Tibial nerve (tissue), 4 donors: ENCODE measurements at places on chromosomes 1 and 21. TPM values are rescaled to one million over a fixed set of nuclear protein-coding genes. Genes with fewer than 3 reads are reported as not detected.

GRCh38 chr1:109357616-109358015, 40.1 kb downstream of the SORT1 start:
- no peaks in the 10 kb centered on the region for H3K36me3 ChIP-seq
- DNase-seq: no peak

- H3K4me1 ChIP-seq: peaks cover 18% of the 10 kb centered on the region
- H3K4me3 ChIP-seq: no peak overlapping the region
- H3K27me3 ChIP-seq: peaks cover 55% of the 10 kb centered on the region
- no peak for DNase-seq
- H3K36me3 ChIP-seq: no peaks in the 10 kb centered on the region
- H3K27ac ChIP-seq: no peak overlapping the region
Measured at GRCh38 chr1:19044471-19044870, 88.0 kb upstream of the IFFO2 start.

GRCh38 chr21:43702785-43703034, 16.2 kb upstream of the PDXK start:
- H3K36me3 ChIP-seq: no peaks in the 10 kb centered on the region
- H3K4me1 ChIP-seq: peaks cover 9% of the 10 kb centered on the region
- no peaks in the 10 kb centered on the region for H3K27me3 ChIP-seq
- DNase-seq: no peak
- H3K27ac ChIP-seq: no peak overlapping the region

DNA sequence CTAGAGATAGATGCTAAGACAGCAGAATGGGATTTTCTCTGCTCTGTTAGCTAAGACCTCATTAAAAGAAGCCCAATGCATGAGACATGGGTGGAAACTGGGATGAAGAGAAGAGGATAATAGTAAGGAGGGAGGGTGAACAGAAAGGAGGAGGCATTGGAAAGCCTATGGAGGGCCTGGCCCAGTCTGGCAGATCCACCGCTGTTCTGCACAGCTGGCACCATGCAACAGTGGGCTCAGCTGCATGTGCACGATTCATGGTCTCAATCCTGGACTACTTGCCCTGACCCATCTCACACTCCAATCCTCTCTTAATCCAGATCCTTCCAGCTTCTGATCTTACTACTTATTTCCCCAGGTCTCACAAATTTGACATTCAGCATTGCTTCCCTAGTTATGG, 2.2 kb downstream of the PHC2 start:
- no peaks in the 10 kb centered on the region for H3K36me3 ChIP-seq
- H3K27me3 ChIP-seq: no peaks in the 10 kb centered on the region
- H3K4me3 ChIP-seq: no peak overlapping the region
- peaks cover 32% of the 10 kb centered on the region for H3K4me1 ChIP-seq
- no peak overlapping the region for H3K27ac ChIP-seq
- no peak for DNase-seq

Gene ISG20L2
- total RNA-seq: 17.1 TPM

Gene LMOD1
- total RNA-seq: 87.6 TPM
